DMS79 treated with DMSO at 0.1 percent for 48 hours (cell line): ENCODE measurements at places on chromosomes 11 and 22.

- DNase-seq, result no peak
These were observed 404.2 kb downstream of the LUZP2 start for GRCh38 chr11:24900960-24901549.

GRCh38 chr11:2974272-2974671, 17.9 kb downstream of the NAP1L4 start:
- DNase-seq, result no peak

DNA sequence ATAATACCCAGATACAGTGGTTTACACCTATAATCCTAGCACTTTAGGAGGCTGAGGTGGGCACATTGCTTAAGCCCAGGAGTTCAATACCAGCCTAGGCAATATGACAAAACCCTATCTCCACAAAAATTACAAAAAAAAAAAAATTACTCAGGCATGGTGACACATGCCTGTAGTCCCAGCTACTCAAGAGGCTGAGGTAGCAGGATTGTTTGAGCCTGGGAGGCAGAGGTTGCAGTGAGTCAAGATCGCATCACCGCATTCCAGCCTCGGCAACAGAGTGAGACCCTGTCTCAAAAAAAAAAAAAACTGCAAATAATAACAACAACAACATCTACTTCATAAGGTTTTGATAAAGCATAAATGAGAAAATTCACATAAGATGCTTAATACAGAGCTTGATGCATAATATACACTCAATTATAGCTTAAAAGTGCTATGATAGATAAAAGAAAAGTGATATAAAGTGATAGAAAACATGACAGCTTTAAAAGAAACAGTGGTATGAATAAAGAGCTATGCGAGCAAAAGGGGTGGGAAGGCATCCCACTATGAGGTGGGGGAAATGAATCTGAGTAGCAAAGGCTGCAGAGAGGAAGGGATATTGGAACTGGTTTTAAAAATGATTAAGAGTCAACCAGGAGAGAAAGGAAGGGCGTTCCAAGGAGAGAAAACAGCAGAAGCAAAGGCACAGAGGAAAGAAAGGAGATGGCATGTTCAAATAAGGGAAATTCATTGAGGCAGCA, 197.6 kb downstream of the KIF18A start:
- no peak for DNase-seq

DNA sequence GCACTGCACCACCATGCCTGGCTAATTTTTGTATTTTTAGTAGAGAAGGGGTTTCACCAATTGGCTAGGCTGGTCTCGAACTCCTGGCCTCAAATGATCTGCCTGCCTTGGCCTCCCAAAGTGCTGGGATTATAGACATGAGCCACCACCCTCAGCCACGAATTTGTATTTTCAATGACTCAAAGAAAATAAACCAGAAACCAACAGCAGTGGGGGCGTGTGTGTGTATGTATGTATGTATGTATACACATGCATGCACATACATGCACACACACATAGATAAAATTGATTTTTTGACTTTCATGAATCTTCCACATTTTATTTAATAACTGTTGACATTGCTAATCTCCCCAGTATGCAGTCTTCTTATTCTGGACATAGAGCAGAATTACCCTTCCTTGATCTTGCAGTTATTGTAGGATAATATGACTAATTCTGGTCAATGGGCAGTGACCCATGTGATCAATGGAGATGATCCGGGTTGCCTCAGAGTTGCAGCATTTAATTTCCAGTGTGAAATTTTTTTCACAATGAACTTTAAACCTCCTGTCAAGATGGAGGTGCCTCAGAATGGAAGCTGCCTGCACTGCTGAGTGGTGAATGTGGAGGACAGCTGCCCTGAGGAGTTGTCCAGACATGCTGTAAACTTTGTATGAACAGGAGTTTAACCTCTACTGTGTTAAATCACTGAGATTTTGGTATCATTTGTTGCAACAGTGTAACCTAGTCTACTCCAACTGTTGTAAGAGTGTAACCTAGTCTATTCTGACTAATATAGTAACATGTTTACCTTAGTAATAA, 12.8 kb upstream of the PTPN5 start:
- DNase-seq, result no peak

DNA sequence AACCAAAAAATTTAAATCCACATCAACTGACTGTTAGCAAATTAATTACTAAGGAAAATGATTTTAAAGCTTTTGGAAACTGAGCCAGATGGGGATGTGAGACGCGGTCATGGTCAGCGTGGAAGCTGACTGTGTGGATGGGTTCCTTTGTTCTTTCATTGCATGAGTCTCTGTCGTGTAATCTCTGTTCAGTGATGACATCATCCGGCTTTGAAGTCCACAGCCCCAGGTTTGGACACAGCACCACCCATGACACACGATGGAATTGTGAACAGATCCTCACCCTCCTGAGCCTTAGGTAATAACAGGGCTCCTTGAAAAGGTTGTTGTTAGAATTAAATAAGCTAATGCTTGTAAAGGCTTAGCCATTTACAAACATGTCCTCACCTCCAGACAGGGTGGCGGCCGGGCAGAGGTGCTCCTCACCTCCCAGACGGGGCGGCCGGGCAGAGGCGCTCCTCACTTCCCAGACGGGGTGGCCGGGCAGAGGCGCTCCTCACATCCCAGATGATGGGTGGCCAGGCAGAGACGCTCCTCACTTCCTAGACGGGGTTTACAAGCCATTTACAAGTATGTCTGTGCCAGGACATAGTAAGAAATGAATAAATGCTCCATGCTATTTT, 677.3 kb downstream of the TBC1D22A start:
- DNase-seq, result no peak
